Stimulated activated effector memory CD8-positive, alpha-beta T cell treated with anti-CD3 and anti-CD28 coated beads, Interleukin-12 subunit alpha, Interleukin-12 subunit beta, amount 100 ng/mL, for 72 hours (primary cell): ENCODE measurements at places on chromosomes 5 and 9.

GRCh38 chr5:179431221-179431824 is 86.1 kb upstream of the ADAMTS2 start:
- DNase-seq, result no peak

- DNase-seq, result no peak
Measured at GRCh38 chr9:92378865-92379560, 25.4 kb downstream of the OGN start.

GRCh38 chr9:84490206-84490841 is 149.8 kb upstream of the SLC28A3 start:
- DNase-seq, result no peak

DNA sequence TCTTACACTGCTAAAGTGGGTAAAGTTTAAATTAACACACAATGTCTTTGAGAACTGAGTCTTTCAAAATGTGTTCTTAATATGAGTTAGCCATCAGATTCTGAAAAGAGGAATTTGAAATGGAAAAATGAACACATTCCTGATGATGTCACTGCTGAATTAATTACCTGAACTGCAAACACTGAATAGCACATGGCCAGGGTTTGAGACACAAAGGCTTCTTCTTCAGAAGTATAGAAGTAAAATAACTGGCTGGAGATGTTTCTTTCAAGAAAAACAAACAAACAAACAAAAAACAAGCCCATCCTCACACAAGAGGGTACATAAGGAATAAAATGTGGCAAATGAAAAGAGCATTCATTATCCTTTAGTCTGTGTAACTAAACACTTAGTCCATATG is 7.1 kb downstream of the GLIS3 start:
- no peak for DNase-seq

DNA sequence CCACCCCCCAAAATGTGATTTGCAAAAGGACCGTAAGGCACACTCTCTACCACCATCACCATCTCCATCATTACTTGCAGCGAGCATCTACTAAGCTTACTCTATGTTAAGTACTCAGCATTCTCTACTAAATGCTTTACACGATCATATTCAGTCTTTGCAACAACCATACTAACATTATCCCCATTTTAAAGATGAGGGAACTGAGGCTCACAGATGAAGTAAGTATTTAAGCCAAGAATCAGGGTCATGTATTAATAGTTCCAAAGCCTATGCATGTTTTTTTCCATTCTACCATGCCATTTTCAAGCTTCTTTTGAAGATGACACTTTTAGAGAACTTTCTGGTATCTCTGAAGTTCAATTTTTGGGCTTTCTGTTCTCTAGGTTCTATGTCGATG is 121.7 kb upstream of the ANKRD55 start:
- DNase-seq, result no peak

GRCh38 chr5:5188376-5189050 is 48.4 kb downstream of the ADAMTS16 start:
- no peak for DNase-seq

DNA sequence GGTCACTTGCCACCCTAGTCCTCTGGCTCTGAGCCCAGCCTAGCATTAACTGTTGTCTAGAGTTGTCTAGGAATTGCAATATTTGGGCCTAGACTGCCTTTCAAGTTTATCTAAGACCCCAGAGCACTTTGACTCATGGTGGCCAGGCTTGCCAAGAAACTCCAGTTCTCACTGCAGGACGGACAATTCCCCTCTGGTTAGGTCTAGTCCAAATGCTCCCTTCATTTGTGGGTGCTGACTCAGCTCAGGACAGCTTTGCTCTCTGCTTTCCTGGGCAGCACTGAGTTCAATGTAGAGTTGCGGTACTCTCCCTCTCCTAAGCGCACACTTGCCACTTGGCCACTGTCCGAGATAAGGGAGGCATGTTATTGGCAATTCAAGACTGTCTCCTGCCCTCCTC is 619.4 kb downstream of the TLE1 start:
- no peak for DNase-seq

- DNase-seq, result no peak
Measured at GRCh38 chr9:79719989-79720388, 148.2 kb downstream of the TLE4 start.

DNA sequence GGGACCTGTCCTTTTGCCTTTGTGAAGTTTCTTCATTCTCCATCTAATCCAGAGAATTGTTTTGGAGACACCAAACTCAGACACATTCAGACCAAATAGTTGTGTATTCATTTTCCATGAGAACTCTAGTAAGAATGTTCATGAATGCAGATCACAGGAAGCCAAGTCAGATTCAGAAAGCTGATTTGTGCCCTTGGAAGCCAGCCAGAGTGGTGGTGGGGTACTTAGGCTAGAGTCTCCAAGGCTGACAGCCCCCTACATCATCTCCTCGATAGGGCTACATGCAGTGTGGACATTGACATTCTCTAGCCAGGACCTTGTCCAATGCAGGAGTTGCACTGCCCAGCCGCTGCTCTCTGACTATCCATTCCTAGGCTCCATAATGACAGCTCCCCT is 137.6 kb downstream of the UGCG start:
- DNase-seq, result no peak

DNA sequence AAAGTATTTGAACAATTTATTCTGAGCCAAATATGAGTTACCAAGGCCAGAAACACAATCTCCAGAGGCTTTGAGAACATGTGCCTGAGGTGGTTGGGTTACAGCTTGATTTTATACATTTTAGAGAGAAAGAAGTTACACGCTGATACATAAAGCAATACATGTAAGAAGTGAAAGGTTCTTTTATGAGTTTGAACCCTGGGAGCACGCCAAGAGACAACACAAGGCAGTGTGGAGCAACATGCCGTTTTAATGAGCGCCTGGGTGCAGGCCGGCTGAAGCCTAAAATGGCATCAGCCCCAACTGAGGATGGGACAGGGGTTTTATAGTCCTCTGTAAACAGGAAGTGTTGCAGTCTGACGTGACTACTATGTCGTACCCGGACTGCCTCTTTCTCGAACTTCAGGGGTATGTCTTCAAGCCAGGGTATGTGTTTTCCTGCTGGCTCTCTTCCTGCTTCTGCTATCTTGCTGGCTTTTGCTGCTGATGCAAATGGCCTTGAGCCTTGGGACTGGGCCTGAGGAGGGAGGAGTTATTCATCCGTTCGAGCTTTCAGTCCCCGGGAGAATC is 193.7 kb downstream of the CYLC2 start:
- no peak for DNase-seq

DNA sequence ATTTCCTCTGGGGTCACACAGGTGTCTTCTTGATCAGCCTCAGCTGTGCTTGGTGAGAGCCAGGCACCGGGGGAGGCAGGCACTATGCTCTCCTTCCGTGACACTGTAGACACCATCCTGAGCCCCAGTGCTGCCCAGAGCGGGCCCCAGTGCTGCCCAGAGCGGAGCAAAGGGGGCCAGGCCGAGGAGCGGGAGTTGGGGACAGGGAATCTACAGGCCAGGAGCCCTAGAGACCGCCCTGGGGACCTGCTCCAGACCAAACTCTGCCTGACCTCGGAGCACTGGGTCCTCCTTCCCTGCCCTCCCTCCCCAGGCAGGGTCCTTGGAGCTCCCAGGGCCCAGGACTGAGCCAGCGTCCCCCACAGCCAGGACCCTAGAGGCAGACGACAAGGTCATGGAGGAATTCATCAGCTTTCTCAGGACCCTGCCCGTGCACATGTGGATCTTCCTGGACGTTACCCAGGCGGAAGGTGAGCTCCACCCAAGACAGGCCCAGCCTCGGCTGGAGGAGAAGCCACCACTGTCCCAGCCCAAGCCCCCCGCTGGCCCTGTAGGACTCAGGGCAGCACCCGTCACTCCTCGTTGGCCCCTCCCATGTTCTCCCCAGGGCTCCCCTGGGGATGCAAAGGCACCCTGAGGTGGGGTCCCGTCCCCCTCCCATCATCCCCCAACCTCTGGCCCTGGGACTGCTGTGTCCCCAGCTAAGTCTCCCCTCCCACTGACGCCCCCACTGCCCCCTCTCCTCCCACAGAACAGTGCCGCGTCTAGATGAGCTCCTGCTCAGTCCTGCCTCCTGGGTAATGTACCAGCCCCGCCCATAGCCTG is 30.2 kb downstream of the PAEP start:
- DNase-seq, result no peak

DNA sequence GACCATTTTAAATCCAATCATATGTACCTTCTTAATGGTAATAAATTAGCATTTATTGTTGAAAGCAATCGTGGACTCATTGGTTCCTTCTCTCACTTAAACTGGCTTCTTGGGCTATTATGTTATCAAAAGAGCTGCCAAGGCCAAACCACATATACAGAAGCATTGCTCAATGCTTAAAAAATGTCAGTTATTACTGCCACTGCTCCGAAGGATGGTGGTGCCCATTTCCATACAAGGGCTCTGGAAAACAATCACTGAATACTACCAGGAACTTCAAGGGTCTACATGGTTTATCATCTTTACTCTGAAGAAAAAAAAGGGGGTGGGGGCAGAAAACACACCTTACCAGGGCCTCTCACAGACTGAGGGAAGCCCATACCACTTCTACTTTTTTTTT is 104.3 kb downstream of the GNAQ start:
- DNase-seq, result no peak

- no peak for DNase-seq
Measured at GRCh38 chr5:8234179-8234770, 365.3 kb downstream of the MTRR start.

GRCh38 chr9:127503947-127504886 is 52.9 kb downstream of the LRSAM1 start:
- DNase-seq, result peak; percentile 77

DNA sequence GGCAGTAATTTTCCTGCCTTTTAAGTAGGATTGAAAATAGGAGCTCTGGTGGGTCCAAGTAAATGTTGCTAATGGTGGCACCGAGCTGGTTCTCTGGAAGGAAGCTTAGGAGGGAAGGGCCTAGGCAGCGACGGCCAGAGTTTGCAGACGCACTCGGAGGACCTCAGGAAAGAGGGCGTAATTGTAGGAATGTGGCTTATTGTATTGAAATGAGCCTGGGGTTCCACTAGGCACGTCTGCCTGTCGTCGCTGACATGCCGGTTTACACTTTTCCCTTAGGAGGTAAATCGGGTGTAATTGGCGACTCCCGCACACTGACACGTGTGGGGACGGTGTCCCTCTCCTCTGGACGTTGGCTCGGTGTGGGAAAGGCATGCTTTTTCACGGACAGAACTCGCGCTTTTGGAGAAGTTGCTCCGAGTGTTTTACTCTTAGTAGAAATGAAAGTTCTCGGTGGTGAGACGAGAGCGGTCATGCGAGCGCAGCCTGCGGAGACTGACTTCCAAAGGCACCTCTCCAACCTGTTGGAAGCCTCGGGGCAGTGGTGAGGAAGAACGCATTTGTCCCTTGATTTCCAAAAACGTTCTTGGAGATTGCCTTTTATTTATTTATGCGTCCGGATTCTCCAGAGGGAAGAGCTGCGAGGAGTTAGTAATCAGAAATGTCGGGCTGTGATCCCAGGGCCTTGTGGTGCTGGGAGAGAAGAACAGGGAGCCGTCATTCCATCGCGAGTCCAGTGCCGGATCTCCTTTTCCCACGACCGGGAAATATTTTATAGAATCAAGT is 1.3 kb downstream of the NR4A3 start:
- no peak for DNase-seq

- no peak for DNase-seq
Measured at GRCh38 chr9:133113163-133113948, 7.7 kb downstream of the RALGDS start.

GRCh38 chr5:125717209-125717608 is 706.0 kb upstream of the GRAMD2B start:
- no peak for DNase-seq

- DNase-seq, result no peak
Measured at GRCh38 chr5:164317676-164318075, 812.3 kb downstream of the MAT2B start.

DNA sequence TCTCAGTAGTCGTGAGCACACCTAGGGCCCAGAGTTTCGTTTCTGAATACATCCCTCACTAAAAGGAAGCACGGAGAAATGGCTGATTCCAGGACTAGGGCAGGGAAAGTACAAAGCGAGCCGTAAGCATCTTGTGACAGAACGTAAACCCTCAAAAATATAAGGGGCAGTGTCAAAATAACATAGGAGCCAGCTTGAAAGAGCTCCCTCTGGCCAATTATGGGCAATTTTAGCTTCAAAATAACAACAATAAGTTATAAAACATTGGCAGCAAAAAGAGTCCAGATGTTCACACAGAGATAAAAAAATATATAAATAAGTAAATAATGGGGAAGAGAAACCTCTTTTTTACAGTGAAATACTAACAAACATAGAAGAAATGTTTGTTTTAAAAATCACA is 18.5 kb upstream of the GLIS3 start:
- no peak for DNase-seq

DNA sequence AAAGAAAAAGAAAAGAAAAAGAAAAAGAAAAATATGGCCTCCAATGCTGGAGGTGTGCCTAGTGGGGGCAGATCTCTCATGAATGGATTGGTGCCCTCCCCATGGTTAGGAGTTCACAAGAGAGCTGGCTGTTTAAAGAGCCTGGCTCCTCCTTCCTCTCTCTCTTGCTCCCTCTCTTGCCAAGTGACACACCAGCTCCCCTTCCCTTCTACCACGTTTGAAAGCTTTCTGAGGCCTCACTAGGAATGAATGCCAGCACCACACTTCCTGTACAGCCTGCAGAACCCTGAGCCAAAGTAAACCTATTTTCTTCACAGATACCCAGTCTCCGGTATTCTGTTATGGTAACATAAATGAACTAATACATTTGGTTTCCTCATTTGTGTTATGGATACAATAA is 14.4 kb upstream of the GALNT10 start:
- no peak for DNase-seq

GRCh38 chr5:94196953-94197352 is 421.5 kb downstream of the KIAA0825 start:
- DNase-seq, result no peak

- no peak for DNase-seq
Measured at GRCh38 chr5:135160036-135160675, 126.1 kb upstream of the PITX1 start.

DNA sequence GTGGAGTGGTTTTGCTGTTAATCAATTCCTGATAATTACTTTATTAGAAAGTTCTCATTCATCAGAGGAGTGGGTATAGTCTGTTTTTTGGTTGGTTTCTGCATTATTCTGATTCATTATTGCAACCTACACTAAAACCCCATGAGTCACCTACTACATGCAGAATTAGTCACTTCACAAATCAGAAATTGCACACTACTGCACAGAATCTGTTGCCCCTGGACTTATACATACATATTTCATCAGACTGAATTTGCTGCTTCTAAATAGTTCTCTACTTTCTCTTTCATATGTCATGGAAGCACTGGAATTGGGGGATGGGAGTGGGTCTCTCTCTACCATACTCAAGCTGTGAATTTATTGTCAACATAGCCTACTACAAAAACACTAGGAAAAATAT is 585.1 kb downstream of the DNAH5 start:
- DNase-seq, result no peak

- no peak for DNase-seq
Measured at GRCh38 chr5:158952951-158953350, 146.8 kb downstream of the EBF1 start.
